Stimulated activated CD4-positive, alpha-beta T cell treated with anti-CD3 and anti-CD28 coated beads, Interleukin-2, amount 100 ng/mL, for 24 hours (primary cell): ENCODE measurements at places on chromosomes 2 and 18.

- no peak for DNase-seq
These were observed 76.5 kb downstream of the SFXN5 start for GRCh38 chr2:72994991-72995380.

GRCh38 chr2:74345272-74345943, 2.2 kb upstream of the SLC4A5 start:
- DNase-seq: no peak

- DNase-seq: no peak
These were observed 55.1 kb downstream of the CRIM1 start for GRCh38 chr2:36410681-36411080.

- DNase-seq: no peak
These were observed 42.8 kb upstream of the INHBB start for GRCh38 chr2:120303177-120303576.

GRCh38 chr2:219417374-219417773, 803 bp upstream of the DES start:
- DNase-seq: no peak

DNA sequence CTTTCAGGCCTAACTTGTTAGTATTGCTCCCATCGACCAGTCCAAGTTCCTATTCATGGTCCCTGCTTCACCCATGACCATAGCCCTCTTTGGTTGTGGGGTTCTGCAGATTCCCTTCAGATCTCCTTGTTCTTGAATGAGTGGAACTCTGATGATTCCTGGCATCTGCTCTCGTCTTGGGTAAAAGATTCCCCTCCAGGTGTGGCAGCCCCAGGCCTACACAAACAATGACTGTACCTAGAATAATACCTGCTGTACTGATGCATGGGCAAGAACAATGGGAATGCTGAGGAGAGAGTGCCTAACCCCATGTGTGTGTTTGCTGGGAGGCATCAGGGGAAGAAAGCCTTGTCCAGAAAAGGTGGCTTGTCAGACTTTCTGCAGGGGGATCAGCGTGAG, 39.2 kb upstream of the MRPL19 start:
- DNase-seq: no peak

GRCh38 chr2:81650048-81650971, 1345.8 kb upstream of the LRRTM1 start:
- DNase-seq: no peak

GRCh38 chr2:185645529-185645928, 93.1 kb upstream of the FSIP2 start:
- no peak for DNase-seq
